A549 (cell line): ENCODE measurements at places on chromosomes 3 and 15. TPM values are rescaled to one million over a fixed set of nuclear protein-coding genes. Genes with fewer than 3 reads are reported as not detected.
A peak's percentile ranks its signal among the peaks of the same experiment; 100 is the strongest.

- no peak for DNase-seq
Measured at GRCh38 chr3:165148876-165149441, 47.2 kb downstream of the SLITRK3 start.

- peak; percentile 14 for DNase-seq
Measured at GRCh38 chr3:172257648-172258400, 190.4 kb downstream of the GHSR start.

Gene ATP2B2
- polyA plus RNA-seq: 0.03 to 0.05 TPM (median 0.03 TPM) in 3 replicates

Gene SCAANT1
- polyA plus RNA-seq: not detected in 3 replicates

- no peak for DNase-seq
Measured at GRCh38 chr3:10149226-10149625, 7.6 kb downstream of the VHL start.

DNA sequence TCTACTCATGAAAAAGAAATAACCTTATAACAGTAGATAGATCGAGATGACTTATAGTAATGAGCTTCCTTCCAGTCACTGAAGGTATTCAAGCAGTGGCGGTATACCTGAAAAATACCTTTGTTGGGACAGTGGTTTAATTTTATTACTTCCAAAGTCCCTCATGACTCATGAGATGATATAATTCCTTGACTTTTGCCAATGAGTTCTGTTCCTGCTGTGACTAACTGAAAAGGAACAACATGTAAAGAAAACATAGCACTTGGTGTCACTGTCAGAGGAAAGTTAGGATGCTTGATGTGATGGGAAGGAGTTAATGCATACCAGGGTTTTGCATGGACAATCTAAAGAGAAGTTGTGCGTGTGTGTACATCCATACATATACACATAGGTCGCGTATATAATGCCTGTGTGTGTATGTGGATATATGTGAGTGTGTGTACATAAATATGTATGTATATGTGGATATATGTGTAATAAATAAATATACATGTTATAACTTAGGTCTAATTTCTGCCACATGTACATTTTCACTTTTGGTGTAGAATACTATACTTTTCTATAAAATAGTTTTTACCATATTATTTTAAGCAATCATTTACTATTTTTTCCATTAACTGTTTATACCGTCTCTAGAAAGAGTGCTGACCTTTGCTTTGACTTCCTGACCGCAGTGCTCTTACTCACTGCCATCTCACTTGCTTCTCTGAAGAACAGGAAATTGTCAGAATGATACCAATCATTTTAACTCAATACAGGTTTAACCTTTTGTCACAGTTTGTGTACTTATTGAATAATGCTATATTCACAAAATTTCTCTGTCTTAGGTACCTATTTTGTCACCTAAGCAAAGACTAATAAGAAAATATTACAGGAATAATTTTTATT, 12.6 kb upstream of the PAK2 start:
- no peak for DNase-seq
